ENCODE measurements at places on chromosomes 12 and 14.

DNA sequence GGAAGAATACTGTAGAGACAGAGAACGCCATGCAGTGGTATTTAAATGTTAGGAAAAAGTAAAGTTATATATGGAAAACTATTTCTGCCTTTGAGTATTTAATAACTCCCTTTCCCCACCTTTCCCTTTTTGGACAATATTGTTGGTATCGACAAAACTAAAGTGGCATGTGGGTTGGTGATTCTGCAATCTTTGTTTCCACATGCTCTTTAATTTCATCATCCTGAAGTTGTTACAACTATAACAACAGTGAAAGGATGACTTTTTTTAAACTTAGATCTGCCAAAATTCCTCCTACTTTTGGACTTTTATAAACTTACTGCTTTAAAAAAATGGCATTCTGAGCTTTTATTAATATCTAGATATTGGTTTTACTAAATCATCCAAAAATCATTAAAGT lies 25.3 kb downstream of the TTC8 start:
- no peak for DNase-seq

DNA sequence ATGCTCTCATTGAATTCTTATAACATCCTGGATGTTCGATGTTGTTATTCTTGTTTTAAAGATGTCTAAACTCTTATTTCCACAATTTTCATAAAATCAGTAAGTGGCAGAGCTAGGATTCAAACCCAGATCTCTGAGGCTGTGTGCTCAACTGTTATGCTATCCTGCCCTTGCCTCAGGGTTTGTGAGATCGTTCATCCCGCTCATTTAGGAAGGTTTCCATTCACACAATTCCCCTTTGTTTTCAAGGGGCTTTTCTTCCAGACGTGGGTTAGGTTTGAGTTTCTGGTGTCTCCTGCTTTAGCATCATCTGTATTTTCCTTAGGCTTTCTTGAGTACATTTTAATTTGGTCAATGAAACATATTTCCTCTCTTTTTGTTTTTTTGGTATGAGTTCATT lies 69.3 kb downstream of the APAF1 start:
- DNase-seq, result no peak

- no peak for DNase-seq
These were observed 7.3 kb downstream of the CAND1 start for GRCh38 chr12:67276421-67276820.

DNA sequence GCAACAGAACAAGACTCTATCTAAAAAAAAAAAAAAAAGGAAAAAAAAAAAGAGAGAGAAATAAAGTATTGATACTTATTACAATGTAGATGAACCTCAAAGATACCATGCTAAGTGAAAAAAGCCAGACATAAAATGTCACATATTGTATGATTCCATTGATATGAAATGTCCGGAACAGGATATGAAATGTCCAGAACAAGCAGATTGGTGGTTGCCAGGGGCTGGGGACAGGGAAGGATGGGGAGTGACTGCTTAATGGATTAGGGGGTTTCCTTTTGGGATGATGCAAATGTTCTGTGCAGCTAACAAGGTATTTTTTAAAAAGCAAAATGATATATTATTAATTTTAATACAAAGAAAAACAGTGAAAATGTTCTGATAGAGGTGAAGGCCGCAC lies 5.0 kb downstream of the HVCN1 start:
- DNase-seq, result no peak

Measured in T-helper 17 cell (primary cell).